ENCODE measurements at places on chromosomes 16 and 17. TPM values are rescaled to one million over a fixed set of nuclear protein-coding genes. Genes with fewer than 3 reads are reported as not detected.

The FAM83G gene
- 50.9 TPM for total RNA-seq

DNA sequence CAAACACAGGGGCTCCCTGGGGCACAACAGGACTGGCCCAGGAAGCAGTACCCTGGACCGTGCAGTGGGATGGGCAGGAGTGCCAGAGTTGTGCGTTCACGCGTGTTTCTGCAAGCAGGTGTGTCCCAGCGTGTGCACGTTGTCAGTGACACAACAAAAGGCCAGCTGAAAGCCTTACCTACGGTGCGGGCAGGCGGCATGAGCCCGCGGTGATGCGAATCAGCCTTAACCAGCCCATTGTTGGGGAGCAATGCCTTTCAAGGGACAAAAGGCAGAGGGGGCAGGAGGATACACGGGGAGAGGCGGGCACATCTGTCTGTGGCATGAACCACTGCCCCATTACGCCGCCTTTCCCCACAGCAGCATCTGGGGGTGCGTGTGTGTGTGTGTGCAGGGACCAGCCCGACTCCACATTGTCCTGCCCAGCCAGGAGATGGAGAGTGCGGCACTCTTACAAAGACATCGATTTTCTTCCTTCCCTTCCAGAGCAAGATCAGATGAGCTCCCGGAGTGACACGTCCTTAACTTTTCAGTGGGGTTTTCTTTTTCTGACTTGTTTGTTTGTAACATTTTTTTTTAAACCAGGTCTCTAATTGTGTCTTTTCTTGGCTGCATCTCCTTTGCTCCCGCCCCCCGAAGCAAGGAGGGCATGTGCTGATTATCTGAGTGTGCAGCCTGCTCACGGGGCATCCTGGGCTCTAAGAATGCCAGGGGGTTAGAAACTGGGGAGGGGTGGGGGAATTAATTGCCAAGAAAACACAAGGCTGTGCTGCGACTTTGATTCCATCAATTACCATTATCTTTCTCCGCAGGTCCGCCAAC is 158.1 kb downstream of the ZNF423 start:
- DNase-seq, result no peak

GRCh38 chr17:76820561-76820960 is 47.6 kb upstream of the MGAT5B start:
- DNase-seq, result no peak

DNA sequence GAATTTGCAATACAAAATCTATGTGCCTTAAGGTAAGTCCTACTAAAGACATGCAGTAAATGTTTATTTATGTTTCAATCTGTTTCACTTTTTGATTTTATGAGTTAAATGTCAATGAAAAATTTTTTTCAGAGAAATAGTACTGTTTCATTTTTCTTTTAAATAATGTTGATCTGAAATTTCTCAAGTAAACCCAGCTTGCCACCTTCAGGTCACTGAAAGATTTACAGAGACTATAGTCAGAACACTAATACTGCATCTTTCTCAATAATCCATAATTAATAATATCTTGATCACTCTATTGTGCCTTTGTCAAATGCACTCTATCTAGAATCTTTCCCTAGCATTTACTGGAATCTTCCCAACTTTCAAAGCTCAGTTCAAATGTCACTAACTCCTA is 6.5 kb upstream of the DHX40 start:
- no peak for DNase-seq

The CPNE7 gene
- not detected for total RNA-seq

DNA sequence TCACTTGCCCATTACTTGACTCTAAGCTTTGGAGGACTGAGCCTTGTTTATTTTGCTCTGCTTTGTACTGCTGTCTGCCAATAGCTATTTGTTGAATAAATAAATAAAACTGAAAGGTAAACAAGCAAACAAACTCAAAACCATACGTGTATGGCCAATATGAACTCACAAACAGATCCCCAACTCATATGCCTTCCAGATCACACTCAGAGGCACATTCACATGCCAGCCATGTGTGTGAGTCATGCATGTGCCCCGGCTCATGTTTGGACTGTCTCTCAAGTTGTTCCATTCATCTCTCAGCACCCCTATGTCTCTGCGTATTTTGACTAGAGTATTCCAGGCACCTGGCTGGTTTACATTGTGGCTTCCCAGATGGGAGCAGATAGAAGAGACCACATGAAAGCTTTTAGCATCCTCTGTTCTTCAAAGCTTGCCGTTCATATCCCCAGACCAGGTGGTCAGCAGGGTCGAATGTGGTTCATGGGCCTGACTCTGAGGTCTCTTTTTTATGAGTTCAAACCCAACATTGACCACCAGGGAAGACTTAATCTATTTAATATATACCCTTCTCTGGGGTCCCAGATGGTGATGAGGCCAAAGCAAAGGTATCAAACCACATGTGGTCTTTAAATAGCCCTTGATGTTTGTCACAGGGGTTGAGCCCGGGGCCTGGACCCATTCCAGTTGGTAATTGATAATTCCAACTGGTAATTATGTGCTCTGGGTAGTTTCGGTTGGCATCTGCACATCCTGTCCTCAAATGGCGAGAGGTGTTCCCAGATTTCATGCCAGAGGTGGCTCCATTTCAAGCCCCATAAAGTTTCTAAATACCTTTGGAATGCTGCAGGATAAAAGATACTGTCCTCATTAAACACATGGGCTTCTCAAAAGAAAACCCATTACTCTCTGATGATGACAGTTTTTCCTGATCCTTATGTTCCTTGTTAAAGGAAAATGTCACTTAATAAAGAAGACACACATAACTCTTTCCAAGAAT is 287.3 kb upstream of the MAF start:
- no peak for DNase-seq

The DPEP3 gene
- not detected for total RNA-seq

The OR1F1 gene
- total RNA-seq, result not detected

DNA sequence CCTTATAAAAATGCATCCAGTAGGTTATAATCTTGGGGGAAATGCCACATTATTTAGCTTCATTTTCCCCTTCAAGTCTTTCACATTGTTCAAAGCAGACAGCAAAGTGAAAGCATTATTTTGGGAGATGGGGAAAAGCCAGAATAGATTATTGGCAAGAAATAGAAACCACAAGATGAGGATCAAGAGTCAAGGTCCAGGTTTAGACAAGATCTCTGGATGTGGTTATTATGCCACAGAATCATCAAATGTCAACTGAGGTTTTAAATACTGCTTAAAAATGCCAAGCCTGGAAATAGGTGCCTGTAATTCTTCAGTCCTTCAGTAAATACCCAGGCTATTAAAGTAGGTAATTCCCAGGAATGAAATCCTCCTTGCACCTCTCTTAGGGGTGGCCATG is 65.1 kb upstream of the ALOX12 start:
- no peak for DNase-seq

DNA sequence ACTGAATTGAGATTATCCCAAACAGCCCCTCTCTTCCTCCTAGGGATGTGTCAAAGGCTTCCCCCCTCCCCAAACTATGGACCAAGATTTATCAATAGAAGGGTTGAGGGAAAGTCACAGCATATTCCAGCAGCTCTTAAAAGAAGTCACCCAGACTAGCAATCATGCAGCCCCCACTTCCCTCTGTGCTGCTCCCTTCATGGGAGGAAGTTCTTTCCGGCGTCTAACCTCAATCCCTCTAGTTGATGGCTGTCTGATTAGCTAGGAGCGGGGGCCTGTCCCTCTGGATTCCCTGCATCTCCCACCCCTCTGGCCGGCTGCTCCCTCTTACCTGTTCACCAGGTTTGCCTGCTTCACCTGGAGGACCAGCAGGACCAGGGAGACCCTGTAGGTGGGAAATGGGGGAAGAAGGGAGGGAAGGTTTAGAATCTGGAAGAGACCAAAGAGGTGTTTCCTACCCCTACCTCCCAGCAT is 9.2 kb downstream of the COL1A1 start:
- DNase-seq, result no peak

DNA sequence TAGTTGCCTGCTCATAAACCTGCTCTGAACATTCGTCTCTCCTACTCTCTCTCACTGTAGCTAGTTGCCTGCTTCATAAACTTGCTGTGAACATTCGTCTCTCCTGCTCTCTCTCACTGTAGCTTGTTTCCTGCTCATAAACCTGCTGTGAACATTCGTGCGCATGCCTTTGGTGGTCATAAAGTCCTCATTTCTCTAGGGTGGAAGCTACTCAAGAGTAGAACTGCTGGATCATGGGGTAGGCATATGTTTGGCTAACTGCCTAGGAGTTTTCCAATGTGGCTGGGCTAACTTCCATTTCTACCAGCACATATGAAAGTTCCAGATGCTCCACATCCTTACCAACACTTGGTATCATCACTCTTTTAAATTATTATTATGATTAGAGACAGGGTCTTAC is 174.6 kb upstream of the RPH3AL start:
- DNase-seq, result no peak

The ATP1B2 gene
- total RNA-seq, result 2.2 TPM

The MARVELD3 gene
- total RNA-seq, result not detected

DNA sequence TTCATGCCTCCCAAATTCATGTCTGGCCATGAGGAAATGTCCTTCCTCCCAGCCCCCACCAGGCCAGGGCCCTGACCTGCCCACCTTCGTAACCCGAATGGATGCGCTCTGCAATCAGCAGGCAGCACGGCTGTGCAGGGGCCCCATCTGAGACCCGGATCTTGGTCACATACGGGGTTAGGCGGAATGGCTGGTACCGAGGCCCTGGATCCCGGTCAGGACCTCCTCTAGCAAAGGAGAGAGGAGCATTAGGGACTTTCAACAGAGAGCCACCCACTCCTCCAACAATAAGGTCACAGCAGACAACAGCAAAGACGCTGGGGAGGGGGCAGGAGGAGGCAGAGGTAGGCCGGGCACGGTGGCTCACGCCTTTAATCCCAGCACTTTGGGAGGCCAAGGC is 3.6 kb downstream of the PER1 start:
- no peak for DNase-seq

The NLRC5 gene
- 8.0 TPM for total RNA-seq

DNA sequence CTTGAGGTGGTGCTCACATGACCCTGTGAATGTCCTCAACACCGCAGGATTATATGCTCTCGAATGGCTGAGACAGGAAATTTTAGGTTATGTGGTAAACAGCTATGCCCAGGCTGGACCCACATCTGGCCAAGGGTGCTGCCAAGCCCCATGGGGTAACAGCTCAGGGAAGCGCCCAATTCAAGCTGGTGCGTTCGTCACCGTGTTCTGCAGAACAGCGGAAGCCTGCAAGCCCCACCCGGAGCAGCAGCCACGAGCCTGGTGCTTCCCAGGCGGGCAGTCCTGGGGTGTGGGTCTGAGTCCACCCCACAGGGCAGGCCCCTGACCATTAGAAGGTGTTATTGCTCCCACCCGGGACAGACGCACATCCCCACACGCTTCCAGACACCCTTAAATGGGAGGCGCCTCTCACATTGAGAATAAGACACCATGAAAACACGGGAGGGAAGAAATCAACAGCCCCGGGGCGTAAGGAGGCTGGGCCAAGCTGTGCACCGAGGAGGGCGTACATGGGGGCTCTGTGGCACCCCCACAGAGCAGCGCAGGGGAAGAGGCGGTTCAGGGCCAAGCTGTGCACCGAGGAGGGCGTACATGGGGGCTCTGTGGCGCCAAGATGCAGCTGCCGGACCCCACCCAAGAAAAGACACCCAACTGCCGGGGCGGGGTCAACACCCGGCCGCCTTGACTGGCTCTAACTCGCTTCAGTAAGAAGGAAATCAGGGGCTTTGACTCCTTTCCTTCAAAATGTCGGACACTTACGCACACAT is 2.9 kb upstream of the CYBA start:
- DNase-seq, result no peak

- DNase-seq, result no peak
These were observed 41.1 kb downstream of the MEOX1 start for GRCh38 chr17:43620581-43620980.

DNA sequence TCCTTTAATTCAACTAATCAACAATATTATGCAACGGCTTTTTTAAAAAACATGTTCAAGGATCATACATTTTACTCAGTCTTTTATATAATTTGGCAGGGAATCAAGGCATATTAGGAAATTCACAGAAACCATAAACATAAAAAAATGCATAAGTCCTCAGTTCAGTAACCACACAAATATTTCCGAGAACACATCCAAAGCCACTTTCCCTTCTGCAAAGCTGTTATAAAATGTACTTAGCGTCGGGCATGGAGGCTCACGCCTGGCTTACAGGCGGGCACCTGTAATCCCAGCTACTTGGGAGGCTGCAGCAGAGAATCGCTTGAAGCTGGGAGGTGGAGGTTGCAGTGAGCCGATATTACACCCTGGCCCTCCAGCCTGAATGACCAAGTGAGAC is 9.7 kb upstream of the ZC3H7A start:
- no peak for DNase-seq

DNA sequence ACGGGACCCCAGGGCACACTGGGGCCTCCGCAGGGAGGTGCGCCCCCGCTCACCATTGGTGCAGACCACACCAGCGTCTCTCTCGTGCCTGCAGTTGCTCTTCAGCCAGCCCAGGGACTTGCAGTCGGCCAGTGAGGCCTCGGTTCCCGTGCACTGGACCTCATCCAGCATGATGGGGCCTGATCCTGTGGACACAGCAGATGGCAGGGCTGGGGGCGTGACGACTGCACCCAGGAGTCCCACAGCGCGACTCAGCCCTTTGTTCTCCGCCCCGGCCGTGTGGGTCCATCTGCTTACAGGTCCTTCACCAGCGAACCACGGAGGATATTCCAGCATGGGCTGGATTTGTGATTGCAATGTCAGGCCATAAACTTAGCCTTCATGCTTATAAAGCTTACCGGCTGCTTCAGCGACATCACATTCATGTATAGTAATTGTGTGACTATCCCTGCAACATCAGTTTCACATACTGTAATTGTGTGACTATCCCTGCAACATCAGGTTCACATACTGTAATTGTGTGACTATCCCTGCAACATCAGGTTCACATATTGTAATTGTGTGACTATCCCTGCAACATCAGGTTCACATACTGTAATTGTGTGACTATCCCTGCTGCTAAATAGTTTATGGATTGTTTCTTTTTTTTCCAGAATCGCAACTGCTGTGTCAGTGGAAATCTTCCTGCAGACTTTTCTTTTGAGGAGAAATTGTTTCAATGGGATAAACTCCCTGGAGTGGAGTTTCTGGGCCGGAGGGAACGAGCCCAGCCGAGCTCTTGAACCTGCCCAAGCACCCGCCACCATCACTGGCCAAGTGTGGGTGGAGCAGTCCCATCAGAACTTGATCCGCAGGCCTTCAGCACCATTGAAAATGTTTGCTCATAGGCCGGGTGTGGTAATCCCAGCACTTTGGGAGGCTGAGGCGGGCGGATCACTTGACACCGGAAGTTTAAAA is 4.8 kb downstream of the LGALS3BP start:
- DNase-seq, result peak; percentile 88

- DNase-seq, result no peak
These were observed 83.0 kb downstream of the EMP2 start for GRCh38 chr16:10497132-10498101.

The KRTAP3-2 gene
- total RNA-seq, result not detected

The C16orf96 gene
- total RNA-seq, result not detected

- DNase-seq, result no peak
These were observed 126.0 kb upstream of the ERCC4 start for GRCh38 chr16:13793841-13794409.

GRCh38 chr16:66510711-66511601 is 39.0 kb downstream of the TK2 start:
- no peak for DNase-seq

DNA sequence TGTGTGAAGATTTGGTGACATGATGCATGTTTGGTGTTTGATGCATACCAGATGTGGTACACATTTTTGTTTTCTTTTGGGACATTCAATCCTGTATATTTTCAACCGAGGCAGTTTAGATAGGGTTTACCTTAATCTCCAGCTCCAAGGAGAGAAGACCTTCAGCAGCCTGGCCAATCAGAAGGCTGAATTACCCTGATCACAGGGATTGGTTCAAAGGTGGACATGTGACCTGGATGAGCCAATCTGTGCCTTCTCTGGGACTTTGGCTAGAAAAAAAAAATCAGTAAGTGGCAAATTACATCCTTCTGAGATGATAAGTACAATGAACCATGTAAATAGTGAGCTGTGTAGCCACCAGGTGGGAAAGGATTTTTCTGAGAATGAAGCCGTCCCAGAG is 205.1 kb downstream of the SHISA9 start:
- no peak for DNase-seq

Measured in right atrium auricular region (tissue), 2 donors.